ENCODE measurements at places on chromosomes 13 and 19. TPM values are rescaled to one million over a fixed set of nuclear protein-coding genes. Genes with fewer than 3 reads are reported as not detected.

POSTN gene
- 0.06 TPM for total RNA-seq

ZNF570 gene
- 3.5 TPM for total RNA-seq

TMIGD2 gene
- total RNA-seq: not detected

SIGLEC9 gene
- 0.07 TPM for total RNA-seq

NCCRP1 gene
- 1.4 TPM for total RNA-seq

CYP2A6 gene
- not detected for total RNA-seq

IRS2 gene
- 62.7 TPM for total RNA-seq

CYP4F11 gene
- 4.4 TPM for total RNA-seq

ASF1B gene
- 28.1 TPM for total RNA-seq

Measured in A549 treated with dexamethasone at 1 μM for 4 hours (cell line).